ENCODE measurements at places on chromosomes 2 and 18.

DNA sequence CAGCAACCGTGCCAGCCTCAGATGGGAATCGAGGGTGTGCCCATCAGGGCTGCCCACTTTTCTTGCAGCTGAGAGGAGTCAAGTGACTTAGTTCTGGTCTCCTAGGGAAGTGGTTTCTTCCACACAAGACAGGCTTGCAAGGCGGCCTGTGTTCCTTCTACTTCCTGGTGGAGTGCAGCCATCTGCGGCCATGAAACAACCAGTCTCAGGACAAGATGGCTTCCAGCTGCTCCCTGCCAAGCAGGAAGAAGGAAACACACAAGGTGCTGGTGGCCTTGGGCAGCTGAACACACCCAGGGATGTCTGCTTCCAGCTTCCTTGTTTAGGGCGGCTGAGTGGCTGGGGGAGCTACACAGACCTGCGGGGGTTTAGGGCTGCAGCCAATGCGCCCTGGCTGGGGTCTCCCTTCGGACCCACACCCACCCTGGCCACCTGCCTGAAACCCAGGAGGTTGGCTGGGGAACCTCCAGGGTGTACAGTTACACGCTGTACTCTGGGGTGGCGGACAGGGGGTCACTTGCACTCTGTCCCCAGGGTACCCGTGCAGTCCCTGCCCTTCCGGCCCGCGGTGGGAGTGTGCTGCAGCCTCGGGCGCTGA lies 34.7 kb downstream of the PTPN18 start:
- DNase-seq: peak; percentile 25

DNA sequence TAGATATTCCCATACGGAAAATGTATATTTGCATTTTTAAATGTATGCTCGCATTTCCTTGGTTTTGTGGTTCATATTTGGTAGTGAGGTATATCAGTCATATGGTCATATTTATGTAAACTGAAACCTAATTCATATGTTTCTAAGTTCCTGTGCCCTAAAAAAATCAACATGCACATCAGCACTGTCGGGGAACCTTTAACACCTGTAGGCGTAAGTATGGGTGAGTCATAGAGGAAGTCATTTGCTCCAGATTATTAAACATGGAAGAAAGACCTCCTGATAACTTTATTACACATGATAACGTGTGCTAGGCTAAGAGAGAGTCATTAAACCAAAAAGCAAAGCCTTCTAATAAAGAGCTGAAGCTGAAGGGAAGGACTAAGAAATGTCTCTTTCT lies 437.7 kb downstream of the NRXN1 start:
- peak; percentile 72 for DNase-seq

- DNase-seq: no peak
Observed at GRCh38 chr18:23422751-23423418, 30.2 kb upstream of the RIOK3 start.

GRCh38 chr2:65053199-65053598 lies 3.0 kb upstream of the CEP68 start:
- DNase-seq: no peak

DNA sequence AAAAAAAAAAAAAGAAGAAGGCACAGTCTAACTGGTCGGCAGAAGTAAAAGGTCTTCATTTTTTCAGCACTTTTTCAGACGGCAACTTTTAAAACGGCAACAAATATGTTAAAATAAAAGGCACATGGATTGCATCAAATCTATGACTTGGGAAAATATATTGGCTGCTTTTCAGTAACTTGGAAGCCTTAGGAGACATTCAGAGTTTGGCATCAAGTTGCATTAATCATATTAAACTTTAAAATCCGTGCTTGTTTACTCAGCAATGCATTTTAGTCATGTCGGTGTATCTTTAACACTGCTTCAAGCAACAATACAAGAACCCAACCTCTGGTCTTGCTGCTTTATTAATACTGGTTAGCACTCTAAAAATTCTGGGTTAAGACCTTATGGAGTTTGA lies 111.1 kb downstream of the MEP1B start:
- DNase-seq: no peak

DNA sequence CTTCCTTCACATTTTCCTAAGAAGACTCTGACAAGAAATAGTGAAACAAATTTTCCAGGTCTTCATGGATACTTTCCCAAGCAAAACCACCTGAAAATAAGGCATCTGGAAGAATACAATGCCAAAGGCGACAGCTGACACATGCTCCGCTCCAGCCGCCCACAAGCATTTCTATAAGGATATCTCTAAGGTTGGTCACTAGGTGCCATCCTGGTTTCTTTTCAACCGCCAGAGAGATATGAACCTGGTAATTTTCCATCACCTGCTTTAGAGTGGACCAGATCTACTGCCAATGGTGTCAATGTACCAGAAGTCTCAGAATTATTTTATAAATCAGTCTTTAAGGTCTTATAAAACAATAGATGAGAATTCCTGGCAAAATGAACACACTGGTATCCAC lies 97.2 kb downstream of the GAREM1 start:
- DNase-seq: peak; percentile 57

- DNase-seq: no peak
Observed at GRCh38 chr2:168356477-168356835, 99.6 kb upstream of the CERS6 start.

- no peak for DNase-seq
Observed at GRCh38 chr18:24293254-24293653, 104.4 kb downstream of the OSBPL1A start.

GRCh38 chr2:127662937-127663565 lies 12.3 kb downstream of the LIMS2 start:
- no peak for DNase-seq

DNA sequence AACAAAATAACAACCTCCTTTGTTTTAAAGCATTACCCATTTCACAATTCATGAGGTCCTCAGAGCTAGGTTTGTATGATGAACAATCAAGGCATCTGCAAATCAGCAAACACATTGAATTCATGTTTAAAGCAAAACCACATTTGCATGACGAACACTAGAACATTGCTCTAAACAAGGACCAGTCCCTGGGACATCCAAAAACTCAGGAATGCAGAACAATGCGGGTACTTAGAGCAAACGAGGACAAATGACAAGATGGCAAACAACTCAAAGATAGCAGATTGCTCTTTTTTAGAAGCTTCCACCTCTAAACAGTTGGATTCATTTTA lies 45.7 kb upstream of the RALBP1 start:
- no peak for DNase-seq

DNA sequence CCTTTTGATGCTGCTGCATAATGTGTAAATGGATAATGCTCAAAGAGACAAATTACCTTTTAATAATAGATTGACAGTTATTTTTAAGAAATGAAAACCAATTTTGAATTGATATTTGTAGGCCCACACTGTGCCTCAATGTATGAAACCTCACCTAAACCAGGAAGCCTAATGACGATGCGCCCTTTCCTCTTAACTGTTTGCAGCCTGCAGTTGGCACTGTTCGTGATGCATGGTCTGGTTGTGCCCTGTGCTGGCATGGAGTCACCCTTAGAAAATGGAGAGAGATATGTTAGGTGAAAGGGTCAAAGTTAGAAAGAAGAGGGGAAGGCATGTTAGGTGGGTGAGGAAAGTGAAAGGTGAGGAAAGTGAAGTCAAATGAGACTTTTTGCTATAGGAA lies 390.2 kb downstream of the PTPRM start:
- no peak for DNase-seq

GRCh38 chr18:10771053-10771709 lies 245.4 kb downstream of the NAPG start:
- no peak for DNase-seq

DNA sequence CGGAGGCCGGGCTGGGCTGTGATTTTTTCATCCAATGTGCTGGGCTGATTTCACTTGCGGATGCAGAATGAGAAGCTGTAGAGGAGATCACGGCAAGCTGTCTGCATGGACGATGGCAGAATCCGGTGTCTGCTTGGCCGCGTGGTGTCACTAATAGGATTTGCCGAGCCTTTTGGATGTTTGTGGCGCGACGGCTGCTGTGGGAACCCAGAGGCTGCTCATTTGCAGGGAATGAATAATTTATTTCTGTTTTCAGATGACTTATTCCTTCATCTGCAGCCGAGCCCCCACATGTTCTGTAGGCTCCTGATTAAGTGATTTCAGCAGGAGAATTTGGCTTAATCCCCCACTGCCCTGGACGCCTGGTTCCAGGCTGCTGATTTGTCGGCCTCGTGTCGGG lies 62.6 kb downstream of the ODC1 start:
- no peak for DNase-seq

DNA sequence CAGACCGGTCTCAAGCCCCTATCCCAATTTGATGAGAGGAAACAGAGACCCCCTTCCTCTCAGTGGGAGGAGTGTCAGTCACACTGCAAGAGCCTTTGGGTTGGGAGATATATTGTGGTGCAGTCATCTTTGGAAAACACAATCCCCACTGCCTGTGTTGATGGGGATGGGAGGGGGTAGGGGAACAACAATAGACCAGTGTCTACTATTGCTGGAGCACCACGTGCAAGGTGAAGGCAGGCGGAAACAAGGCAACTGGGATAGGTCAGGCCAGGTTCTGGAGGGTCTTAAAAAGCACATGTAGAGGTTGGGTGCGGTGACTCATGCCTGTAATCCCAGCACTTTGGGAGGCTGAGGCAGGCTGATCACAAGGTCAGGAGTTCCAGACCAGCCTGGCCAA lies 127.9 kb downstream of the ZFP36L2 start:
- no peak for DNase-seq

DNA sequence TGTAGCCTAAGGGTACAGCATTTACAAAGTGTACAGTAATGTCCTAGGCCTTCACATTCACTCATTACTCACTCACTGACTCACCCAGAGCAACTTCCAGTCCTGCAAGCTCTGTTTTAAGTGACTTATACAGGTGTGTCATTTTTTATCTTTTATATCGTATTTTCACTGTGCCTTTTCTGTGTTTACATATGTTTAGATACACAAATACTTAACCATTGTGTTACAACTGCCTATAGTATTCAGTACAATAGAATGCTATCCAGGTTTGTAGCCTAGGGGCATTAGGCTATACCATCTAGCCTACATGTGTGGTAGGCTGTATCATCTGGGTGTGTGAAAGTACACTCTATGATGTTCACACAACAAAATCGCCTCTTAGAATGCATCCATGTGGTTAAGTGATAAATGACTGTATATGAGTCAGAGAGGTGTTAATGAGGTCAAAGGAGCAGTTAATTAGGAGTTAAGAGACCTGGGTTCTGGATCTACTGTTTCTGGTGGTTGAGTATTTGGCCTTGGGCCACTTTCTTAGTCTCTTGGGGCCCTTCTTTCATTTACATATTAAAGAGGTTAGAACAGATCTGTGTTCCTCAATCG lies 149.1 kb downstream of the GREB1L start:
- DNase-seq: peak; percentile 35

GRCh38 chr18:79508565-79509535 lies 113.1 kb downstream of the NFATC1 start:
- no peak for DNase-seq

GRCh38 chr18:79506191-79507075 lies 110.7 kb downstream of the NFATC1 start:
- DNase-seq: no peak

DNA sequence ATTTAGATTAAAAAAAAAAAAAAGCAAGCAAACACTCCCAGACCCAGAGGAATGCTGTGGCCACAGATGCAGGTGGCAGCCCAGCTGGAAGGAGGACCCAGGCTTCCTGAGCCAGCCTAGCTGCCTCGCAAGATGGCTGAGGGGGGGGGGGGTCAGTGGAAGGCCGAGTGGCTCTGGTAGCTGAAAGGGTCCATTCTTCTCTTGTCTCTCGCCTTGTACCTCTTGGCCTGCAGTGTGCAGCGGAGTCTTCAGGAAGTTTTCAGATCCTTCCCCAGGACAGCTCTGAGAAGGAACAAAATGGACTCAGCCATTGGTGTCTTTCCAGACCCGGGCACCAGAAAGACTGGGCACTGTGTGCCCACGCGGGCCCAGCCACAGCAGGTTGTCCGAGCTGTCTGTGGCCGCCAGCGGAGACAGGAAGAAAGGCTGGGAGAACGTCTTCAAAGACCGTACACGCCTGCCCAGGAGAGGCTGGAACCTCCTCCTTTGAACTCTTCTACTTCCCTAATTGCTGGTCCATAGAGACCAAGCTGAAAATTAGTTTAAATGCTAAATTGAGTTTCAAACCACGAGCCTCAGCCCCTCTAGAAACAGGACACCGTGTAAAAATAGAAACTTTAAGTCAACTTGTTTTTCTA lies 21.3 kb downstream of the APCDD1 start:
- DNase-seq: no peak

- peak; percentile 88 for DNase-seq
Observed at GRCh38 chr2:177983183-177983788, 89.3 kb downstream of the PDE11A start.

DNA sequence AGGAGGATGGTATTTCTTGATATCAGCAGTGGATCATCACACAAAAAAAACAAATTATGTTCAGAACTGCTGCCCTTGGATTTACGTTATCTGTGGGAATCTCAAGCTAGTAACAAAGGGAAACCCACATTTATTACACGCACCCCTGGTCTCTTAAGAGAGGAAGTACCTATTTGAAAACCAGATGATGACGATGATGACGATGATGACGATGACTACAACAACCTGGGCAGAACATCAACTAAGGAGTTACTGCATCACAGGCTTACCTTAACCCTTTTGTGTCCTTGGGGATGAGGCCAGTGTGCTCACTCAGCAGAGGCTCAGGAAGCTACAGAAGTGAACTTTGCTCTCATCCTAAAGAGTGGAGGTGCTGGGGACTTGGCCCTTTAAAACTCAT lies 169.4 kb downstream of the FSHR start:
- no peak for DNase-seq

- no peak for DNase-seq
Observed at GRCh38 chr18:79439628-79440023, 43.9 kb downstream of the NFATC1 start.

DNA sequence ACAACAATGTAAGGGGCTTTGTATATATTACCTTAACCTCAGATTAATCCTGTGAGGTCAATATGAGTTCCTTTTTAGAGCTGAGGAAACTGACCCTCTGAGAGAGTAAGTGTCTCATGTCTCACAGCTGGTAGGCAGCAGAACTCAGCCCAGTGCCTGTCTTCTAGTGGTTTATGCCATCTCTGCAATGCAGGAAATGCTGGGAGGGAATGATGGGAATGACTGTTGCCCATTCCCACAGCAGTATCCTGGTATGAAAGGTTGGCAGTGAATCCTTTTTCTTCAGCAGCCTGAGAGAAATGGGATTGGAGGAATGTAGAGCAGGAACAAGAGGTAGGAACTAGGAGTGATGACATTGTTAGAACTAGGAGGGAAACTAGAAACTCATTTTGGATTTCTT lies 6.0 kb downstream of the MRPL30 start:
- no peak for DNase-seq

DNA sequence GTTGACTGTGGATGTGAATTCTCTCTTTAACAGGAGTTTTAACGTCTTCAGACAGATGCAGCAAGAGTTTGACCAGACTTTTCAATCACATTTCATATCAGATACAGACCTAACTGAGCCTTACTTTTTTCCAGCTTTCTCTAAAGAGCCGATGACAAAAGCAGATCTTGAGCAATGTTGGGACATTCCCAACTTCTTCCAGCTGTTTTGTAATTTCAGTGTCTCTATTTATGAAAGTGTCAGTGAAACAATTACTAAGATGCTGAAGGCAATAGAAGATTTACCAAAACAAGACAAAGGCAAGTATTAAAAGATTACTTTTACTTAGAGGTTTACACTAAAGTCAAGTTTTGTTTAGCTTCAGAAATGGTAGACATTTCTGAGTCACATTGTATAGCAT lies 30.2 kb upstream of the TYMS start:
- DNase-seq: no peak

All from DMS53 (cell line).